Muscle of leg (tissue), 16 donors: ENCODE measurements at places on chromosomes 5 and 9. TPM values are rescaled to one million over a fixed set of nuclear protein-coding genes. Genes with fewer than 3 reads are reported as not detected.
A peak's percentile ranks its signal among the peaks of the same experiment; 100 is the strongest.

ADAMTS19 gene
- 39.6 TPM for total RNA-seq

DNA sequence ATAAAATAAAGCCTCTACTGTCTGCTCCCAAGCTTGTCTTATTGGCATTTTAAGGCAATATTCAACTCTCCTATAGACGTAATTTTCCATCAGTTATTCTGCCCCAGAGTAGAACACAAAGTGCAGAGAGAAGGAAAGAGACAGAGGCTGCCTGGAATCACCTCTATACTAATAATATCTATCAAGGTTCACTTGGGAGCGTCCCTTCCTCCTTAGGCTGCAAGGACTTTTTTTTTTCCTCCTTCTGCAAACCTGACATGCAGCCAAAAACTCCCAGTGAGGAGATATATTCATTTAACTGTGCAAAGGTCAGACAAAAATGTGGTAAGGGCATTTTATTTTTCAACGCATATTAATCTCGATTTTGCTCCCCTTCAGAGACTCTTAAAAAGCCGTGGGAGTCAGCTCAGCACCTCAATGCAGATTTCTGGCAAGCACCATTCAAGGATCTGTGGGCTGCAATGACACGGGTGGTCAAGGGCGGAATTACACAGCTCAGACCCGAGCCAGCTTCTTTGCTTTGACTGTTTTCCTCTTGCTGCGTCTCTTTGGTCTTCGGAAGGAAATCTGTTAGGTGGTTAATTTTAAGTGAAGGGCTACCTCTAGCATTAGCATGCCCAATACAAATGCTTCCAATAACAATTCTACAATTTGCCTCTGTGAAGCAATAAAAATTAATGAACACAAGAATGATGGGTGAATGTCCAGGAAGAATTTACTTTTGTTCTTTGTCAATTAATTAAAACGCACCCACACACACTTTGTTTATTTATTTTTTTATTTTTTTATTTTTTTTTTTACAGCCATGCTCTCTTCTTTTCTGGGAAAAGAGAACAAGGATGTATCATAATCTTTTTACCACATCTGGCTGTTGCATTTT, 587.7 kb upstream of the GRAMD2B start:
- H3K27ac ChIP-seq: no peak overlapping the region
- no peaks in the 10 kb centered on the region for H3K27me3 ChIP-seq
- no peak overlapping the region for H3K4me3 ChIP-seq
- DNase-seq: peak; percentile 85
- H3K4me1 ChIP-seq: peaks cover 4% of the 10 kb centered on the region

DNA sequence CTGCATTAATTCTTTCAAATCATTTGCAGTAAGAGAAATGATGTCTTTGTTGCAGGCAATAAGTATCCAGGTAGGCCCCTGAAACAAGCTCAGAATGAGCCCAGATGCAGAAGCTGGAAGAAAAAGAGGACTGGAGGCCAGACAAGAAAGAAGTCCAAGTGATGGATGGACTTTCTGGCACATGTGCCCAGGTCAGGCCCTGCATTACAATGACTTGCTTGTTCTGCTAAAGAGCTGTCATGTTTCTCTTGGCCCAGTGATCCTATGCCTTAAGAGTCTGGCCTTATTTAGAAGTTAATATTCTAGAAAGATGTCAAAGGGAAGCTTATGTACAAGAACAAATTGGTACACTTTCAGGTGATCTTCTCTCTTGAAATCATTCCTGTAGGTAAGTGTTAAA, 64.8 kb downstream of the DPYSL3 start:
- DNase-seq: no peak
- peak overlapping the region; percentile 78 for H3K27ac ChIP-seq
- H3K4me1 ChIP-seq: peaks cover 15% of the 10 kb centered on the region
- no peaks in the 10 kb centered on the region for H3K27me3 ChIP-seq
- H3K36me3 ChIP-seq: no peaks in the 10 kb centered on the region

GRCh38 chr9:1995084-1995483, 20.1 kb upstream of the SMARCA2 start:
- H3K36me3 ChIP-seq: no peaks in the 10 kb centered on the region
- no peak for DNase-seq
- H3K27me3 ChIP-seq: no peaks in the 10 kb centered on the region
- no peaks in the 10 kb centered on the region for H3K4me1 ChIP-seq

PTPRD gene
- 67.2 TPM for total RNA-seq

NEUROG1 gene
- total RNA-seq: not detected

- DNase-seq: peak; percentile 23
- H3K27ac ChIP-seq: no peak overlapping the region
- no peaks in the 10 kb centered on the region for H3K27me3 ChIP-seq
- no peak overlapping the region for H3K4me3 ChIP-seq
- no peaks in the 10 kb centered on the region for H3K4me1 ChIP-seq
Observed at GRCh38 chr5:136636001-136636400, 270.7 kb upstream of the TRPC7 start.

- DNase-seq: no peak
- H3K27me3 ChIP-seq: no peaks in the 10 kb centered on the region
- no peak overlapping the region for H3K4me3 ChIP-seq
- H3K4me1 ChIP-seq: no peaks in the 10 kb centered on the region
Observed at GRCh38 chr9:69653261-69653660, 18.9 kb downstream of the APBA1 start.

DNA sequence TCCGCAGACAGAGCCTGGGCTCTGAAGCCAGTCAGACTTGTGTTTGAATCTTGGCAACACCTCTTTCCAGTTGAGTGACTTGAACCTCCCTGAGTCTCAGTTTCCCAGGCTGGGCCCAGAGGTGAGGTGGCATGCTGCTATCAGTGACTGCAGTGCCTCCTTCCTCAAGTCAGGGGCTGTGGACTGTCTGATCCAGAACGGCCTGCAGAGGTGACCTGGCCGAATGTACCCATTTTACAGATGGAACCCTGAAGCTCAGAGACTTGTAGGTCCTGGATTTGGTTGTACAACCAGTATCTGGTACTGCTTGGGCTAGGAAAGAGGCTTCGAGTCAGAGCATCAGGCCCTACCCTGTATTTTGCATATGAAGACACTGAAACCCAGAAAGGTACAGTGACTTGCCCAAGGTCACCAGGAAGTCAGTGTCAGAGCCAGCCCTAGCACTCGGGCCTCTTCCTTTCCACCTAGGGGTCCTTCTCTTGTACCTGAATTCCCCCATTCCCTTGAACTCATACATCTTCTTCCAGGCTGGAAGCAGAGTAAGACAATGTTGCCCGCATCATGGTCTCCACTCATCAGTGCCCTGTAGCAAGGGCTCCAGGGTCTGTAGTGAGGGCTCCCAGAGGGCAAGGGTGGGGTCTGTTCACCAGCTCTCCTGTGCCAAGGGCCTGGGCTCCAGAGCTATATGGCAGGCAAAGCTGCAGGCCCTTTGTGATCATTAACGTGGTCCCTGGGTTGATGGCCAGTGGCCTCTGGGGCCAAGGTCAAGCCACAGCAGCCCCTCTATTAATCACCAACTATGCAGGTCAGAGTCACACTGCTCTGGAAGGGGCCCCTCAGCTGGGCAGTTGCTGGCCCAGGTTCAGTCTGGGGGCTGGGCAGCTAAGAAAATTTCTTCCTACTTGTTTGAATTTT, 28.5 kb downstream of the GSN start:
- no peak for DNase-seq
- H3K27ac ChIP-seq: peak overlapping the region; percentile 52
- peaks cover 56% of the 10 kb centered on the region for H3K4me1 ChIP-seq
- peaks cover 10% of the 10 kb centered on the region for H3K36me3 ChIP-seq
- no peaks in the 10 kb centered on the region for H3K27me3 ChIP-seq

GRCh38 chr5:114450437-114450836, 88.6 kb downstream of the KCNN2 start:
- peaks cover 26% of the 10 kb centered on the region for H3K4me1 ChIP-seq
- no peaks in the 10 kb centered on the region for H3K27me3 ChIP-seq
- peak; percentile 99 for DNase-seq
- no peaks in the 10 kb centered on the region for H3K36me3 ChIP-seq
- H3K27ac ChIP-seq: peak overlapping the region; percentile 89

- DNase-seq: no peak
- H3K36me3 ChIP-seq: peaks cover 39% of the 10 kb centered on the region
- H3K4me1 ChIP-seq: no peaks in the 10 kb centered on the region
- H3K27me3 ChIP-seq: no peaks in the 10 kb centered on the region
- no peak overlapping the region for H3K27ac ChIP-seq
Observed at GRCh38 chr9:137650259-137650658, 31.5 kb downstream of the EHMT1 start.

PCDHA1 gene
- total RNA-seq: 0.04 TPM
